ENCODE measurements at places on chromosomes 6 and 20.

- DNase-seq, result no peak
Measured at GRCh38 chr20:48226642-48227041, 441.4 kb upstream of the SULF2 start.

DNA sequence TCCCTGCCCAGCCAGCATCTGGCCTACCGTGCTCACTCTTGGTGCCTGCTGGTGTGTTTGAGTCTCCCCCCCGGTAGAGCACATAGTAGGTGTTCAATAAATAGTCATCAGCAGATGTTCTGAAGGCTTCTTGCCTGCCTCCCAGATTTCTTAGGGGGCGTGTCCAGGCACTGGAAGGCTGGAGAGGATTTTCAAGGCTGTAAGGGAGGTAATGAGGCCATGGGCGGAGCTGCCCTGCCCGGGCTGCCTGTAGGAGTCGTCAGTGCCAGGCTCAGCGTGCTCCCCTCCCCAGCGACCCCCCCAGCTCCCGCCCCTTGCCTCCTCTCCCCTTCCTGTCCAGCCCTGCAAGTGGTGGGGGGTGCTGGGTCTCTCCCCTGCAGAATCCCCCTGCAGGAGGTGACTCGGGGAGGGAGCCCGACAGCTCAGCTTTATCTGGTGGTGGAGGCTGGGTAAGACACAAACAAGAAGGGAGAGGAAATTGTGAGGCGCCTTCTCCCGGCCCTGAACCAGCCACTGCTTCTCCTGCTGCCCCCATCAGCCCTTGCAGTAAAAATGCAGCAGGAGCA is 55.9 kb downstream of the BCAS4 start:
- DNase-seq, result no peak

- peak; percentile 24 for DNase-seq
Measured at GRCh38 chr20:34222208-34222607, 19.0 kb upstream of the ASIP start.

DNA sequence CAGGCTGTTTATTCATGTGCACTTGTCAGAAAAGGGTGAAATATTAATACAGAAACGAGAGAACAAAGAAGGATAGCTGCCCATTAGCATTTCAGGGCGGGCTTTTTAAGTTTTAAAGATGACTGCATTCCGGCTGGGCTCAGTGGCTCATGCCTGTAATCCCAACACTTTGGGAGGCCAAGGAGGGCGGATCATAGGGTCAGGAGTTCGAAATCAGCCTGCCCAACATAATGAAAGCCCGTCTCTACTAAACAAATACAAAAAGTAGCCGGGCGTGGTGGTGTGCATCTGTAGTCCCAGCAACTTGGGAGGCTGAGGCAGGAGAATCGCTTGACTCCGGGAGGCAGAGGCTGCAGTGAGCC is 130.5 kb downstream of the HFE start:
- DNase-seq, result no peak

DNA sequence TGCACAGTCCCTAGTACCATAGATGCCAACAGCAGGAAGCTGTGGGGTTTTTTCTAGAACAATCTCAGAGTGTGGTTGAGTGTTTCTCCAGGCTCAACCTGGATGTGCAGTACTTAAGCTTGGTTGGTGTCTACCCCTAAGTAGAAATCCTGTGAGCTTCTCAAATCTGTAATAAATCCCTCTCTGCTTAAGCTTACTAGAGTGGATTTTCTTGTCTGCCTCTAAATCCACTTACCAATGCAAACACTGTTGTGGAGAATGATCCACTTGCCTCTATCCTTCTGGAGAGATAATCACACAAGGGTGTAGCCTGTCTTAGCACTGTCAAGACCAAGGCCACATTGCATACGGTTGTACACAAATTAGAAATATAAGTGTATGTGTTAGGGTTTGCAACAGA is 43.3 kb upstream of the CLIC5 start:
- no peak for DNase-seq

DNA sequence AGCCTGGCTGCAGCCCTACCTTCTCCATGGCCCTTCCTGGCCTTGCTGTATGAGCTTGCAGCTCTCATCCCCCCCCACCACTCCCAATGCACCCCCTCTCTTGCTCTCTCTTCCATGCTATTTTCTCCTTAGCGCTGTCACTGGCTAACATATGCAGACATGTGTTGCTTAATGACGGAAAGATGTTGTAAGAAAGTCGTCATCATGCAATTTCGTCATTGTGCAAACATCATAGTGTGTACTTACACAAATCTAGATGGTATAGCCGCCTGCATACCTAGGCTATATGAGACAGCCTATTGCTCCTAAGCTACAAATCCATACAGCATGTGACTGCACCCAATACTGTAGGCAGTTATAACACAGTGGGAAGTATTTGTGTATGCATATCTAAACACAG is 27.0 kb downstream of the ANGPT4 start:
- no peak for DNase-seq

- DNase-seq, result no peak
Measured at GRCh38 chr6:158978757-158979156, 21.2 kb downstream of the RSPH3 start.

Data from GM13976 (cell line).